Mesenteric fat pad (tissue), 1 donor: ENCODE measurements at places on chromosomes 5 and 9.

GRCh38 chr5:10339058-10339811 lies 14.3 kb upstream of the MARCHF6 start:
- DNase-seq = no peak

- DNase-seq = no peak
These were observed 62.3 kb upstream of the DAPK1 start for GRCh38 chr9:87435189-87435880.

DNA sequence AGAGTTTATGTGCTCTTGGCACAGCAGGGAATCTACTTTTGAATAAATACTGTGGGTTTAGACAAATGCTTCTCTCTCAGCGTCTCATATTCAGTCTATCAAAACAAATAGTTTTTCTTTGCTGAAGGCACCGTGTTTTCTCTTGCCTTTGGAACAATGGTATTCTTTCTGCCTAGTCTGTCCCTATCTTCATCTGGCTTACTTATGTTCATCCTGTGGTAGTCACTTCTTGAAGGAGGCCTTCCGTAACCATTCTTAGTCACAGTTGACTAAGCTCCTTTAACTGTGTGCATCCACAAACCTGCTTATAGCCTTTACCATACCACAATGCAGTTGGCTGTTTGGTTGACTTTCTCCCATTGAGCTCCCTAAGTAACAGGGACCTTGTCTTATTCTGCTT lies 45.9 kb downstream of the LARP1 start:
- DNase-seq = no peak

GRCh38 chr9:70108181-70108580 lies 64.5 kb downstream of the MAMDC2 start:
- no peak for DNase-seq

DNA sequence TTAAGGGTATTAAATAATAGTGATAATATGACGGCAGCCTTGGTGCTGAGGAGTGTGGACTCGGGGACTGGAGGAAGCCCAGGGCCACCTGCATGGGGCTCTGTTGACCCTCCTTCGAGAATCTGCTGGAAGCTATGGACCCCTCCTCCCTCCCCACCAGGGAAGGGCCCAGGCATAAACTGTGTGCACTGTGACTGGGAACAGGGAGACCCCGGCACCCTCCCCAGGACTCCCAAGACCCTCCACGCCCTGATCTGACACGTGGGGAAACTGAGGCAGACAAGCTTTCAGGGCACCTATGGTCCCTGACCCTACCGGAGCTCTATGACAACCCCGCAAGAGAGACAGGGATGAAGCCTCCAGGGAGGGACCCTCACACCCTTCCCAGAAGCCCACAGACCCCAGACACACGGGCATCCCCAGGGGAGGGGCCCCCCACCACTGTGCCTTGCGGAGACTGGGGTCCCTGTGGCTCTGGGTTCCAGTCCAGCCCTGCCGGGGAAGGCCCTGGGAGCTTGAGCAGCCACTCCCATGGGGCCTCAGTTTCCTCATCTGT lies 6.5 kb upstream of the EGFL7 start:
- no peak for DNase-seq

GRCh38 chr5:143226872-143227271 lies 176.6 kb downstream of the NR3C1 start:
- no peak for DNase-seq

DNA sequence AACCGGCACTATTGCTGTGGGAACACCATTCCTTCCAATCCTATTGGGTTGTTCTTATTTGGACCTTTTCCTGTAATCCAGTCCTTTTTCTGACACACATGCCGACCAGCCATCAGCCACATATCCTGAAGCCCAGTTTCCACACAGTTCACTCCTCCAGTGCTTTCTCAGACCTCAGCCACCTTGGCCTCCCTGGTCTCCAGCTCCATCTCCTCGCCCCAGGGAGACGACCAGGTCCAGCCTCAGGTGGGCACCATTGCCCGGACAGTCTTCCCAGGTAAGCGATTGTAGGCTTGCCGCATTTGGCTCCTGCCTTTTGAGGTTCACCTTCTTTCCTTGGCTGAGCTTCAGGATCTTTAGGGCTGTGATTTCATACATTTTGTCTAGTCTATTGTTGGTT lies 15.2 kb upstream of the TERT start:
- DNase-seq = peak; percentile 47

GRCh38 chr5:83724001-83724400 lies 3.3 kb upstream of the HAPLN1 start:
- no peak for DNase-seq
